Heart right ventricle (tissue), 16 donors: ENCODE measurements at places on chromosomes 7 and 10. TPM values are rescaled to one million over a fixed set of nuclear protein-coding genes. Genes with fewer than 3 reads are reported as not detected.
A peak's percentile ranks its signal among the peaks of the same experiment; 100 is the strongest.

Gene SMO
- total RNA-seq = 5.3 TPM

Gene HABP2
- not detected for total RNA-seq

Gene ANKRD30A
- not detected for total RNA-seq

Gene BTRC
- total RNA-seq = 34.6 TPM

Gene CEP41
- 5.8 TPM for total RNA-seq

Gene SUGCT
- 5.8 TPM for total RNA-seq

Gene SH2D4B
- total RNA-seq = not detected

Gene SPDYE8
- not detected for total RNA-seq

Gene DNAJC9
- 11.2 TPM for total RNA-seq

Gene OR6B1
- total RNA-seq = not detected

GRCh38 chr7:34187798-34188307, 282.5 kb downstream of the BMPER start:
- no peak overlapping the region for H3K4me3 ChIP-seq
- H3K27ac ChIP-seq = no peak overlapping the region
- H3K27me3 ChIP-seq = no peaks in the 10 kb centered on the region
- no peaks in the 10 kb centered on the region for H3K4me1 ChIP-seq
- DNase-seq = no peak

- H3K27me3 ChIP-seq = peaks cover 6% of the 10 kb centered on the region
- no peak overlapping the region for H3K27ac ChIP-seq
- H3K4me3 ChIP-seq = no peak overlapping the region
- no peak for DNase-seq
Measured at GRCh38 chr7:131816391-131817007, 260.1 kb upstream of the PODXL start.

DNA sequence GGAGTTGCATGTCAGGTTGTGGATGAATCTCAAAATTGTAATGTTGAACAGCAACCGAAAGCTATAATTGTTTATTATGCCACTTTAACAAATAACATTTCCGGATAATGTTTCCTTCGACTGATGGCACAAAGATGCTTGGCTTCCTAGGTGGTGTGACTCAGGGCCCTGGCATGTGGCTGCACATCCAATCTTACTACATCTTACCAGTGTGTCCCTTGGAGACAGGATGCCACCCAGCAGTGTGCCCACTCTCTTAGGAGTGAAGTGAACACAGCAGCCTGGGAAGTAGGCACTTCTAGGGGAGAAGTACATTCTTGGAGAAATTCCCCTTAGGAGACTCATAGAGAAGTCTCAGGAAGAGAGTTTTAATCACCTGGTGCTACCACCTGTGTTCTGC, 33.0 kb upstream of the GPR26 start:
- no peak overlapping the region for H3K4me3 ChIP-seq
- H3K27me3 ChIP-seq = no peaks in the 10 kb centered on the region
- H3K27ac ChIP-seq = no peak overlapping the region
- H3K4me1 ChIP-seq = no peaks in the 10 kb centered on the region
- DNase-seq = no peak
- H3K36me3 ChIP-seq = no peaks in the 10 kb centered on the region

DNA sequence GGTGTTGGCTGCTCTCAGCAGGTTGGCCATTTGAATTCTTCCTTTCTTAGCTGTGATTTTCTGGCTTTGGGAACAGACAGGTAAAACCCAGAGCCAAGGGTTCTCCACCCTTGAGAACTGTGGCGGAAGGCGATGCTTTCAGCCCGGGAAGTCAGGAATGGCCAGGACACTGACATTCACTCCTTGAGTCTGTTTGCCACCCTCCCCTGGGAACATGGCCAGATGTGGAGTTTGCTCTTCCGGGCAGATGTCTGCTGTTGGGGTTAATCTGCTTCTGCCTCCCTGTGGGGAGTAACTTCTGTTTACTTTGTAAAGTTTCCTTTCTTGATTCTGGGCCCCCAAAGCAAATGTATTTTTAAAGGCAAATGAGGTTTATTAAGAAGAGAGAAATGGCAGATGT, 17.7 kb downstream of the GATA3 start:
- H3K27me3 ChIP-seq = peaks cover 4% of the 10 kb centered on the region
- no peak overlapping the region for H3K27ac ChIP-seq
- H3K4me1 ChIP-seq = no peaks in the 10 kb centered on the region

GRCh38 chr7:156279635-156280034, 360.9 kb upstream of the RNF32 start:
- H3K36me3 ChIP-seq = no peaks in the 10 kb centered on the region
- no peak overlapping the region for H3K27ac ChIP-seq
- no peaks in the 10 kb centered on the region for H3K4me1 ChIP-seq
- H3K27me3 ChIP-seq = peaks cover 9% of the 10 kb centered on the region
- no peak for DNase-seq

GRCh38 chr10:10878963-10879362, 138.7 kb upstream of the CELF2 start:
- H3K27me3 ChIP-seq = no peaks in the 10 kb centered on the region
- H3K4me1 ChIP-seq = no peaks in the 10 kb centered on the region
- H3K36me3 ChIP-seq = no peaks in the 10 kb centered on the region
- DNase-seq = no peak

- no peaks in the 10 kb centered on the region for H3K27me3 ChIP-seq
- DNase-seq = no peak
- H3K27ac ChIP-seq = no peak overlapping the region
- no peaks in the 10 kb centered on the region for H3K4me1 ChIP-seq
Measured at GRCh38 chr7:44508328-44509030, 18.0 kb upstream of the NUDCD3 start.

- no peaks in the 10 kb centered on the region for H3K36me3 ChIP-seq
- no peak overlapping the region for H3K4me3 ChIP-seq
- H3K4me1 ChIP-seq = no peaks in the 10 kb centered on the region
- H3K27me3 ChIP-seq = no peaks in the 10 kb centered on the region
Measured at GRCh38 chr10:22897371-22897770, 30.5 kb upstream of the ARMC3 start.

GRCh38 chr7:70259502-70259901, 661.2 kb downstream of the AUTS2 start:
- no peaks in the 10 kb centered on the region for H3K36me3 ChIP-seq
- no peak overlapping the region for H3K27ac ChIP-seq

DNA sequence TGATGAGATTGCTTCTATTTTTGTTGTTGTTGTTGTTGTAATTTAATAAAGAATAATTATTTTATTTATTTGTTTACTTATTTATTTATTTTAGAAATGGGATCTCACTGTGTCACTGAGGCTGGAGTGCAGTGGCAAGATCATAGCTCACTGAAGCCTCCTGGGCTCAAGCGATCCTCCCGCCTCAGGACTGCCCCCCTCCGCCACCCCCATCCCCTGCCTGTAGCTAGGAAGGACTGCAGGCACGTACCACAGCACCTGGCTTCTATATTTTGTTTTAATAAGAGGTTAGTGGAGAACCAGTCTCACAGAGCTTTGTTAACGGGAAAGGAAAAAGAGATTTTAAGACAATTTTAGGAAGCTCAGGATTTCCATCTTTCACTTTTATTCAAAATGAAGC, 19.5 kb upstream of the SMC3 start:
- no peaks in the 10 kb centered on the region for H3K36me3 ChIP-seq
- H3K27ac ChIP-seq = no peak overlapping the region
- no peaks in the 10 kb centered on the region for H3K27me3 ChIP-seq
- no peak for DNase-seq
- H3K4me1 ChIP-seq = no peaks in the 10 kb centered on the region

DNA sequence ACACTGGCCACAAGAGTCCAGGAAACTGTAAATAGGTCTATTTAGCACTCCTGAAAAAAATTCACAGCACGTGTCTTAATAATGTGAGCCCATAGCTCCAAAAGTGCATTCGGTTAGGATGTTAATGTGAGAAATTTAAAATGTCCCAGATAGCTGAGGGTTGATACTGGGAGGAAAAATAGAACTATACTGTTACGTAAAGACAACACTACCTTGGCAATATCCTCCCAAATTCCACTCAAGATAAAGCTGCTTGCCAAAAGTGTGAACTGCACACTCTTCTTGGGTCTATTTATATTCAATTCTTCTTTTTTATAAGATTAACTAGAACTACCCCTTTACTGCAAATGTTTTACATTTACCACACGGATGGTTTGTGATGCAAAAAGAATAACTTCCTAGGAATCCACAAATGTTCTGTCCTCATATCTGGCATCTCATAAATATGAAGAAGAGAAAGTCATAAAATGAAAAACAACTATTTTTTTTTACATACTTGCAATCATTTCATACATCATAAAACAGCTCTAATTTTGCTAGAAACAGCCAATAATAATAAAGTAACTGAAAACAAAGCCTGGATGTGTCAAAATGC, 10.4 kb downstream of the RAB11FIP2 start:
- no peak for DNase-seq
- H3K36me3 ChIP-seq = no peaks in the 10 kb centered on the region
- no peak overlapping the region for H3K27ac ChIP-seq
- no peaks in the 10 kb centered on the region for H3K27me3 ChIP-seq
- H3K4me3 ChIP-seq = no peak overlapping the region
- H3K4me1 ChIP-seq = peaks cover 14% of the 10 kb centered on the region

DNA sequence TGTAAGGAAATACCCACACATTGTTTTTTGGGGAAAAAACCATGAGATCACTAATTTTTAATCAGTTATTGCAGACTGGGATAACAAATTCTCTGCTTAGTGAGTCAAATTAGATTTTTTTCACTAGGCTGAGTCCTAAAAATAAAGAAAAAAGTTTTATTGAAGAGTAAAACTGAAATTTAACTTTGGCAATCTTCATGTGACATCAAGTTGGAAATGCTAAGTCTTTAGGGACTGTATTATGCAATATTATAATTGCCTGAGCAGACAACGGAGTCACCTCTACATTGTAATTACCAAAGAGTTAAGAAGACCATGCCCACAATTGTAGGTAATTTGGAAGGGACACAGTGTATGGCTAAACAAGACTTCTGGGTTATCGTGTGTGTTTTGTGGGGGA, 2.2 kb upstream of the CLEC5A start:
- no peak for DNase-seq
- no peaks in the 10 kb centered on the region for H3K27me3 ChIP-seq
- H3K27ac ChIP-seq = no peak overlapping the region
- H3K4me1 ChIP-seq = no peaks in the 10 kb centered on the region

DNA sequence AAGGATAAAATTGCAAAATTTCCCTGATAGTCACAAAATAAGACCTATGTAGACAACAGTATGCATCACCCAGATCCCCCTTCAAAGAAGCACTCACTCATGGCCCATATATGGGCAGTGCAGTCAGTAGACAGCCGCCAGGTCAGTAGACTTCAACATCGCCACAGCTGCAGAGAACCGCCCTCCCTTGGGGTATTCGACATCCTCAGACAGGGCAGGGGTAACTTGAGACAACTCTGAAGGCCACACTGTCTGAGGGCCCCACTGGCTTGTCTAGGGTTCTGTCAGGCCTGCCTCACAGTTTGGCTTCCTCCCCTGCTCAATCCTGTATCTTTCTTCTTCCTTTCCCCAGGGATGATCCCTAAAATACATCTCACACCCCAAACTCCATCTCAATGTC, 172.3 kb downstream of the IMMP2L start:
- no peak overlapping the region for H3K4me3 ChIP-seq
- H3K36me3 ChIP-seq = no peaks in the 10 kb centered on the region
- no peak overlapping the region for H3K27ac ChIP-seq
- no peak for DNase-seq
- H3K27me3 ChIP-seq = no peaks in the 10 kb centered on the region

- H3K4me3 ChIP-seq = peak overlapping the region; percentile 86
- H3K27me3 ChIP-seq = no peaks in the 10 kb centered on the region
- H3K4me1 ChIP-seq = peaks cover 42% of the 10 kb centered on the region
- no peaks in the 10 kb centered on the region for H3K36me3 ChIP-seq
Measured at GRCh38 chr10:104337521-104337984, 712 bp downstream of the ITPRIP start.

GRCh38 chr10:25831080-25831479, 102.9 kb upstream of the MYO3A start:
- no peaks in the 10 kb centered on the region for H3K4me1 ChIP-seq
- DNase-seq = no peak
- no peak overlapping the region for H3K27ac ChIP-seq

DNA sequence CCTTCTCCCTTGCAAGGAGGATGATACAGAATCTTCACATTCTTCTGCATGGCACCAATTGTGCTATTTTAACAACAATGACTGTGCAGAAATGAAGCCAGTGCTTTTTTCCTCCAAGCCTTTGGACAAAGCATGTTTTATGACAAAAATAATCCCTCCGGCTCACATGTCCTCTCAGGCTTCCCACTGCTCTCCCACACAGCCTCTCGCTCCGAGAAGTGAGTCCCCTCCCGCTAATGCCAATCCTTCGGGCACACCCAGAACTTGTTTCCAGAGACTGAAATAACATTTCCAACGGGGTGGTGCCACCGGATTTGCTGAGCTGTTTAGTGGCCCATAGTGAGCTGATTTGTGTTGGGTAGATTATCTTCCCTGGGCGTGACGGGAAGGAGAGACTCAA, 35.8 kb downstream of the RBM17 start:
- peak overlapping the region; percentile 74 for H3K27ac ChIP-seq
- no peak overlapping the region for H3K4me3 ChIP-seq
- no peaks in the 10 kb centered on the region for H3K36me3 ChIP-seq
- no peaks in the 10 kb centered on the region for H3K27me3 ChIP-seq
- DNase-seq = no peak

- H3K27me3 ChIP-seq = peaks cover 38% of the 10 kb centered on the region
- H3K27ac ChIP-seq = no peak overlapping the region
- no peak for DNase-seq
- no peak overlapping the region for H3K4me3 ChIP-seq
Measured at GRCh38 chr10:131818510-131819234, 82.1 kb upstream of the PPP2R2D start.

- H3K27me3 ChIP-seq = no peaks in the 10 kb centered on the region
- H3K4me3 ChIP-seq = no peak overlapping the region
- no peaks in the 10 kb centered on the region for H3K36me3 ChIP-seq
- no peak overlapping the region for H3K27ac ChIP-seq
- H3K4me1 ChIP-seq = no peaks in the 10 kb centered on the region
- DNase-seq = no peak
Measured at GRCh38 chr10:79995979-79996634, 47.2 kb upstream of the SFTPD start.

DNA sequence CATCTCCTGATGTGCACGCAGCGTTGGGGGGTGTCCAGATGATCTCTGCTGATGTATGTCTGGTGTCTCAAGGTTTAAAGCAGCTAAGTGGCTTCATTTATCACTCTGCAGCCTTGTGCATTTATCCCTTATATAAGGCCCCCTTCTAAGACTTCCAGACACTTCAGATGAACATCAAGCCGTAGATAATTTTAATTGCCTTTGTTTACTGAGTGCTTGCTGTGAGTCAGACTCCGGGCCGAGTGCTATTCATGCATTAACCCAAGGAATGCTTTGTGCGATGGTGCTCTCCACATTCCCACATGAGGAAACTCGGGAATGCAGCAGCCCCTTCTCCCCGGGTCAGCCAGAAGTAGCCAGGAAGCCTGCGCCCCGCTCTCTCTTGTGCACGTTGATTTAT, 328.6 kb upstream of the COBL start:
- DNase-seq = no peak
- H3K4me3 ChIP-seq = no peak overlapping the region
- no peak overlapping the region for H3K27ac ChIP-seq
- no peaks in the 10 kb centered on the region for H3K27me3 ChIP-seq
- H3K4me1 ChIP-seq = no peaks in the 10 kb centered on the region

DNA sequence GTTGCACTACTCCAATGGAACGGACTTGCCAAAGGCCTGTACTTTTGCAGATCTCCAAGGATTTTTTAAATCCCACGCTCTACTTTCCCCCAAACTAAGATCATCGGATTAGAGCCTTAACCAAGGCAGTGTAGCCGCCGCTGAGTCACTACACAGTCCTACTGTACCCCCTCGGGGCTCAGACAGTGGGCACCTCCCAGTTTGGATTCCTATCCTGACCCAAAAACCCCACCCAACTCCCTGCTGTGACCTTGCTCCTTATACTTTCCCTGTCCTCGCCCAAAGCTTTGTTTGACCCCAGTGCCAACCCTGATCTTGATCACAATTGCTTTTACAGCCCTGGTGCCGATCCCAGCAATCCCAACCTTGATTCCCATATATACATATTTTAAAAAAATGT, 17.5 kb upstream of the PLAU start:
- H3K4me1 ChIP-seq = peaks cover 8% of the 10 kb centered on the region
- no peaks in the 10 kb centered on the region for H3K27me3 ChIP-seq
- no peaks in the 10 kb centered on the region for H3K36me3 ChIP-seq
- DNase-seq = no peak
